ENCODE measurements at places on chromosomes 11 and 22.

DNA sequence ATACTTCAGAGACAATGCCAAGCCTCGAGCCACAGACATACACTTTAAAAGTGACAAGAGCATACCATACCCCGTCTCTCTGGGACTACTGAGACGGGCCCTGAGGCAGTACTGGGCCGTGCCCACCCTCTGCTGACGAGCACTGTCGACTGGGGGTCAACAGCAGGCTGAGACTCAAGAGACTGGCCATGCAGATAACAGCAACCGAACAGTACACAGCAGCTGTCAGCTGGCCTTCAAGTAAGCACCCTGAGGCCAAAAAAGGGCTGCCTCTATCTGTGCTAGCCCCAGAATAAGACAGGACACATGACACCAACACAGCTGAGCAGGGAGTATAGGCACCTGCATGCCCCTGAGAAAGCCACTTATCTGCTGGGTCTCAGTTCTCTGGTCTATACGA lies 18.9 kb upstream of the TMEM121B start:
- DNase-seq: no peak

GRCh38 chr11:127733552-127733951 lies 733.0 kb upstream of the KIRREL3 start:
- DNase-seq: no peak

GRCh38 chr22:20027966-20028854 lies 7.3 kb downstream of the TANGO2 start:
- no peak for DNase-seq

GRCh38 chr11:80873310-80873999 lies 1432.6 kb upstream of the TENM4 start:
- DNase-seq: no peak

- no peak for DNase-seq
These were observed 59.1 kb upstream of the SCUBE2 start for GRCh38 chr11:9150501-9150900.

GRCh38 chr11:123173040-123173855 lies 21.8 kb downstream of the CLMP start:
- no peak for DNase-seq

- DNase-seq: no peak
These were observed 12.9 kb downstream of the CCDC82 start for GRCh38 chr11:96376796-96377195.

GRCh38 chr22:19989725-19990067 lies 26.9 kb downstream of the ARVCF start:
- DNase-seq: no peak

DNA sequence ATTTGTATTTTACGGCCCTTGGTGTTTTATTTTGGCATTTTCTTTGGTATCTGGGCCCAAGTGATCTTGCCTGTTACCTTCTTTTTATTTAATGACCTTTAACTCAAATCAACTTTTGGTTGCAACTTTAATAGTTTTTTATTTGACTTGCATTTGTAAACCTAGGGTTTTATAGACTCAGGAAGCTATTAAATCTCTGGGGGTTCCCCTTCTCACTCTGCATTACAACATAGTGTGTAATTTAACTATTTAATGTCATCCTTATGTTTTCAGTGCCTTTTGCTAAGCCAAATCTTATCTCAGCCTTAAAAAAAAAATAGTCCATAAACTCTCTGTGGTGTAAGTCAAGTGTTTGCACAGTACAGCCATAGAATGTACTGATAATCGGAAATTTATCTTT lies 3.4 kb downstream of the FJX1 start:
- DNase-seq: no peak

DNA sequence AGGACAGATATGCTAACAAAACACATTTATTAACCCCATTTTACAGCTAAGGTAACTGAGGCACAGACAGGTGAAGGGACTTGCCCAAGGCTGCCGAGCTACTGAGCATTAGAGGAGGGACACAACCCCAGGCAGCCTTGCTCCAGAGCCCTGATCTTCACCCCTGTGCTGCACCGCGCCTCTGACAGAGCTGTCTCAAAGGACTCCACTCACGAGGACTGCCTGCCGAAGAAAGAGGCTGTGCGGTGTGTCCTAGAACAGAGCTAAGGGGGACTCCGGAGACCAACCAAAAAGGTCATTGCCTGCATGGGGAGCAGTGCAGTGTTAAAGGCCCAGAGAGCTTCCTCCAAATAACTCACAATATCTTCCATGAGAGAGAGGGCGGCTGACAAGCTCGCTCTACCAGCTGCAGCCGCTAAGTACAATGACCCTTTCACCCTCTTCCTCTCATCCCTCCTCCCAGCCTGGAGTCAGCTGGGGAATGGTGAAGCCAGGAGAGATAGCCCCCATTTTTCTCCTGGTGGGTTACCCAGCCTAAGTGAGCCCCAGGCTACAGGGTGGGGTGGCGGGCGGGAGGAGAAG lies 119.2 kb downstream of the DSCAML1 start:
- no peak for DNase-seq

- no peak for DNase-seq
These were observed 328.6 kb downstream of the MN1 start for GRCh38 chr22:27472975-27473374.

DNA sequence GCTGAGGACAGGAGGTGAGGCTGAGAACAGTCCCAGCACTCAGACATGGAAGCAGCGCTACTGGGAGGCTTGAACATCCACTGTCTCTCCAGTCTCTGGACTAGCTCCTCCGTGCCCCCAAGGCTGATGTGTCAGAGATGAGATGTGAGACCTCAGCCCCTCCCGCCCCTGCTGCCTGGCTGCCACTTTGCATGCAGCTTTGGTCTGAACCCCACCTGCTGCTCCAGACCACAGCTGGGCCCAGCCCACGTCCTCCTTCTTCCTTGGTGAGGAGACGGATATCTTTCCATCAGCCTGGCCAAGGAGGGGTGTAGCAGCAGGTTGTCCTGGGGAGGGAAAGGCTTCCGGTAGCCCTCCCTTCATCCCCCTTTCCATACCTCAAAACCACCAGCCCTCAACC lies 148.0 kb upstream of the B3GAT1 start:
- no peak for DNase-seq

- no peak for DNase-seq
These were observed 49.3 kb upstream of the LINC01488 start for GRCh38 chr11:69431893-69432738.

GRCh38 chr22:29654420-29654819 lies 51.0 kb downstream of the NF2 start:
- DNase-seq: no peak

DNA sequence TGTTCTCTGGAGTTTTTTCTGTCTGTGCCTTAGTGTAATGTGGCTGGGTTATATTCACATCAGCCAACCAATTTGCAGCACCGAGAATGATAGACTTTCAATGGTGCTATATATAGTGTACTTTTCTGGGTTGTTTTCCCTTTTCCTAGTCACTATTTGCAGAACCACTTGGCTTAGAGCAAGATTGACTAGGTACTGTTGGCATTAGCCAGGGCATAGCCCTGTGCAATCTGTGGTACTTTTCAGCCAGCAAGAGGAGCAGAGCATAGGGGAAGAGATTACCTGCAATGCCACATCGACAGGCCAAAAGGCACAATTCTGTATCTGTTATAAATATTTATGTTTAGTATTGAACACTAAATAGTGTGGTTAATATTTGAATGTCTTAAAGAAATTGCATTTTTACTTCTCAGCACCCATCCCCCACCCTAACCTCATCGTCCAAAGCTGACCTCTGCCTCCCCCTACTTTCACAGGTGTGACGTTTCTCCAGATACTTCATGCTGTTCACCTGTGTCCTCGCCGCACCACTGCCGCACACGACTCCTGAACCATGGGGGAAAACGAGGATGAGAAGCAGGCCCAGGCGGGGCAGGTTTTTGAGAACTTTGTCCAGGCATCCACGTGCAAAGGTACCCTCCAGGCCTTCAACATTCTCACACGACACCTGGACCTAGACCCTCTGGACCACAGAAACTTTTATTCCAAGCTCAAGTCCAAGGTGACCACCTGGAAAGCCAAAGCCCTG lies 51.4 kb downstream of the MICAL2 start:
- DNase-seq: no peak

DNA sequence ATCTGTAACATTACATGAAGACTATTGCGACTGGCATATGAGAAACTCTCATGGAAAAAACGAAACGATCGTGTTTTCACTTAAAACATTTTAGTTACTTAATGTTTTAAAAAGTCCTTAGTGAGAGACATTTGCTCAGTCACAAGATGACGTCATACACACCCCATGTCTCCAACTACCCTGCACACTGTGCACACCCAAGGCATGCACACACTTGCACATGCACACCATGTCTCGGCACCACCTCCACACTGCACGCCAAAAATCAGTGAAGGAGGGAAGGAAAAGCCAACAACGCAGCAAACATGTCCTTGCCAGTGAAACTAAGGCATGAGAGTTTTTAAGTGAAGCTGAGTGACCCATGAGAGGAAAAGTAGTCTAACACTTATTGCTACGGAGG lies 18.0 kb downstream of the NCAPD3 start:
- DNase-seq: no peak

- no peak for DNase-seq
These were observed 10.5 kb upstream of the C11orf24 start for GRCh38 chr11:68282141-68282860.

DNA sequence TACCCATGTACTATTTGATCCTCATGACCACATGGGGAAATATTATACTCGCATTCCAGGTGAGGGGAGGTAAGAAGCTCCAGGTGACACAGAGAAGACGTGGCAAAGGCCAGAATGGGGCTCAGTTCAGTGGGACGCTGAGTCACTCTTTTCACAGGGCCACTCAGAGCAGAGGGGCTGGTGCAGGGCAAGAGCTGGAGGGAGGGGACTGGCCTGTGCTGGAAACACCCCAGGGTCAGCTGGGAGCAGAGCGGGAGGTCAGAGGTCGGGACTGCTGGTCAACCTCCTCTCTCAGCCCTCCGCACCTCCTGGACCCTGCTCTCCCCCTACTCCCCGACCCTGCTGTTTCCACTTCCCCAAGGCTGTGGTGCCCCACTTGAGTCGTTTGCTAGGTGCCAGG lies 12.1 kb downstream of the APOL3 start:
- no peak for DNase-seq

- no peak for DNase-seq
These were observed 36.7 kb downstream of the CCDC90B start for GRCh38 chr11:83249445-83249844.

GRCh38 chr11:14672635-14673034 lies 29.0 kb downstream of the PDE3B start:
- DNase-seq: no peak

GRCh38 chr22:44942056-44942455 lies 67.7 kb downstream of the PHF21B start:
- DNase-seq: no peak

DNA sequence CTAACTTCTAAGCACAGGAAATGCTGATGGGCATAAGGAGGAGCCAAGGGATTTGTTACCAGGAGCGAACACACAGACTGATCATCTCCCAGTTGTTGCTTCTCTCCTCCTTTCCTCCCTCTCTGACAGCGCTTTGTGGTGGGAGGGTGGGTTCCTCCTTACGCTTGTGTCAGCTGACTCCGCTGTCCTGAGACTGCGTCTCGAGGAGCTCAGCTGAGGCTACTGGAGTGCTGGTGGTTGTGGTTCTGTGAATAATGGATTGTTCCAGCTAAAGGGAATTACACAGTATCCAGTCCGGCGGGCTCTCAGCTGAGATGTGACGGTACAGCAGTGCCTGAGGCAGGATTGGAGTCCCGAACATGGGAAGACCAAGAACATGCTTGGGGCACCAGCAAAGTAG lies 113.4 kb downstream of the CTNND1 start:
- peak; percentile 11 for DNase-seq

DNA sequence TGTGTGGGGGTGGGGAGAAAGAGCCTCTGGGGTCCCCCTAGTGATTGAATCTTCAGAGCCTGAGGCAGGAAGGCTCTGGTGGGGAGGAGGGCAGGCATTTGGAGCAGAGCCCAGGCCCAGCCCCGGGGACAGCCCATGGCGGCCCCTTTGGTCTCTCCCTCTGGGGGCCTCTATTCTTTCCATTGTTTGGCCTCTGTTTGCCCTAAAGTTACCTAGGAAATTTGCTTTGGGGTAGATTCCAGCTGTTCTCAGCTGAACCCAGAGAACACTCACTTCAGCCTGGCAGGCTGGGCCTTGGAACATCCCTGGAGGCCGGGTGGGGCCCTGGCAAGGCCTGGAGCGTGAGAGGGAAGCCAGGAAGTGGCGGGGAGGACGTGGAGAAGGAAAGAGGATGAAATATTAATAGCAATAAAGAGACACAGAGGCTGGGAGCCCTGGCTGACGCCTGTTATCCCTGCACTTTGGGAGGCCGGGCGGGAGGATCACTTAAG lies 22.9 kb upstream of the A4GALT start:
- peak; percentile 48 for DNase-seq

- no peak for DNase-seq
These were observed 30.1 kb upstream of the MPPED1 start for GRCh38 chr22:43381693-43382092.

DNA sequence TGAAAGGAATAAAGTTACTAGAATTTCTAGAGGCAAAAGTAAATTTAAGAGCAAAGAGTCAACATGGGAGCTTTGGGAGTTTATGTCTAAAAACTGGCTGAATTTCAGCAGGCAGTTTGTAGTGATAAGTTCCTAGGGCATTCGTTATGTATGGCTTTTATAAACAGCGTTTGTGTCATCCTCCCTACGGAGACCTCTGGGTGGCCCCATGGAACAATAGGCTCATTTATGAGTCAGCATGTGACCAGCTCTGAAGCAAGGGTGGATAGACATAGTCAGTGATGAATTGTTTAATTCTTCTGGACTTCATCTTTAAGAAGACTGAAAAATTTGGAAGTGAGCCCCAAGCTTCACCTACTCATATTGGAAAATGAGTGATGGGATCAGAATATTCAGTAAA lies 37.1 kb downstream of the SVIP start:
- DNase-seq: no peak

DNA sequence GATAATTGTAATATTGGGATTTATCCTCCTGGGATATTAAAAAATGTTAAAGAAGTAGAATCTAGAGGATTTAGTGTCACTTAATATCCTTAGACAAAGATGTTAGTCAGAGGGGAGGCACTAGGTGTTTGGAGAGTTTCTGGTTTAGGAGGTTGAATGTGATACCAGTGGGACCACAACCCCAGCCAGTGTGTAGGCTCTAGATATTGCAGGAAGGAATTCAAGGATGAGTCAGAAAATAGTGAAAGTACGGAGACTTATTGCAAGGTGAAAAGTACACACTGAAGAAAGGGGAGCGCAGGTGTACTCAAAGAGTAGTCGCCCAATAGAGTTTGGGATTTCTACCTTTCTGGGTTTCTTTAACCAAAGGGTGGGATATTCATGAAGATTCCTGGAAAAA lies 5.7 kb upstream of the TMEM41B start:
- DNase-seq: no peak

GRCh38 chr11:62489204-62489603 lies 57.4 kb downstream of the AHNAK start:
- no peak for DNase-seq

- no peak for DNase-seq
These were observed 29.3 kb downstream of the KIAA0930 start for GRCh38 chr22:45211435-45211834.
